ENCODE measurements at places on chromosomes 5 and 9.
A peak's percentile ranks its signal among the peaks of the same experiment; 100 is the strongest.

GRCh38 chr5:133618141-133618540 is 5.8 kb upstream of the FSTL4 start:
- no peak for DNase-seq

DNA sequence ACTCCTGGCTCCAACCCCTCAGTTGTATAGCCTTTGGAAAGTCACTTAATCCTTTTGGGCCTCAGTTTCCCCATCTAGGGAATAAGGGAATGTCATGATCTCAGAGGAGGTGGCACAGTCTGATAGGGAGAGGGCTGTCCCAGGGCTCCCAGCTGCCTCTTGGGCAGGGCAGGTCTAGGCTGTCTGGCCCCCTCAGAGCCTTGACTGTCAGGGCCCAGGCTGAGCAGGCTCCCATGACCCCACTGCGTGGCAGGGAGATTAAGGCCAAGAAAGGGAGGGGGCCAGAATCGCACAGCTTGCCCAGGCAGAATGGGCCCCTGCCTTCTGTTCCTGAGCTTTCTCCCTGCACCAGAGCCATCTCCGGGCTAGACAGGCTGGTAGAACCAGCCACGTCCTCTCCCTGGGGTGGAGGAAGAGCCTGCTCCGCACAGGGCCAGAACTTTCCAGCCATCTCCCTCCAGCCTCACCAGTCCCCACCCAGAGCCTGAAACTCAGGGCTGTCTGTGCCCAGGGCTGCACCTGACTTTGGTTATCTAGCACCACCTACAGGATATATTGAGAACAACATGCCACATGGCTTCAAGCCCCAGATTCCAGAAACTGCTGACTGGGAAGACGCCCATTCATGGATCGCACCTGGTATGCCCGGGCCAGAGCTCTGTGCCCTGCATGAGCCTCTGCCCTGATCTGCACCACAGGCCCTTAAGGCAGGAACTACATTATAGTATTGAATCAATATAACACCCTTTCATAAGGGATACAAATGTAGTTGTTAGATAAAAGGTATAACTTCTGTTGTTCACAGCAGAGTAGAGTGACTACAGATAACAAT is 32.1 kb downstream of the NAIF1 start:
- peak; percentile 65 for DNase-seq

- DNase-seq = no peak
These were observed 134.5 kb downstream of the DAB2IP start for GRCh38 chr9:121785673-121786542.

- no peak for DNase-seq
These were observed 91.2 kb downstream of the ANXA2R start for GRCh38 chr5:42948961-42949347.

- DNase-seq = no peak
These were observed 60.2 kb upstream of the DMAC1 start for GRCh38 chr9:7859701-7860334.

GRCh38 chr5:74954919-74955318 is 88.7 kb upstream of the FAM169A start:
- DNase-seq = peak; percentile 54

DNA sequence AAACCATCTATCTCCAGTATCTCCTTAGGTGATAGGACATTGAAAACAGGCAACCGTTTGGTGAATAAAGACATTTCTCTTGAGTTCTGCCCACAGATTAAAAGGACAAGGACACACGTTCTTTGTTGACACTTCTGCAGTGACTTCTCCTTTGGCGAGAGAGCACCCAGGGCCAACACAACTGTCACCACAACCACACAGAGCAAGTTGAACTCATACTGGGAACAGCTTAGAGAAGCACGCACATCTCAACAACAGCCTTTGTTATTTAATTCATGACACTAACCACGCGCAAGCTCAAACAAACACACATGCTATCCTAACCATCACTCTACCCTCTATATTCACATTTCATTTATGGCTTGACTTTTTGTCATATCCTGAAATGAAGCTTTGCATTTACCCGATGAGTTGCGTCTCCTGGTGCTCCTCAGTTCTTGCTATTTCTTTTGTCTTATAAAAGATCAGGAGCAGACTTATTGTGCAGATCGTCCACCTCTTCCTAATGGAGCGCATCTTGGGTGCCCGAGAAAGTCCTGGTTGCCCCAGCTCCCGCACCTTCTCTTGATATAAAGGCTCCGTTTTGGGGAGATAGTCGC is 543 bp downstream of the ST8SIA4 start:
- DNase-seq = no peak

GRCh38 chr5:54760182-54760935 is 225.0 kb downstream of the ESM1 start:
- peak; percentile 67 for DNase-seq

DNA sequence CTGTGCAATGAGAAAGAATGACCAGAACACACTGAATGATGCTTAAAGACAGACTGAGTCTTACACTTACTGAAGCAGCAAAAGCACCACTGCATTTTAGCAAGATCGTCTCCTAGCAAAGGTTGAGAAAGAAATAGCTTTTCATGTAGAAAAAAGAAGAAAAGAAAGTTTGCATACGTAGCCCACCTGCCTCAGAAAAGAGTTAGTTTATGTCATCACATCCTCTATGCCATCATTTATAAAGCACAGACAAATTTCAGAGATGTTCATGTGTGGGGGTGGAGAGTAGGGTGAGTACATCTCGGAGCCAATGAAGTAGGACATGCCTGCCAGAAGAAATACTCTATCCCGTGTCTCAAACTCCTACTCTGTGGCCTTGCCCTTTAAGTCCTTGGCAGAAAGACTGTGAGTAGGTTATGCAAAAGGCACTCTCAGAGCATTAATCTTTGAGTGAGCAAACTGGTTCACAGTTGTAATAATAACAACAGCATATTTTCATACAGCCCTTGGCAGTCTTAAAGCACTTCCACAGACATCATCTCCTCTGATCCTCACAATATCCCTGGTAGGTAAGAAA is 22.4 kb downstream of the NRG2 start:
- no peak for DNase-seq

- DNase-seq = no peak
These were observed 277.7 kb upstream of the PCSK5 start for GRCh38 chr9:75612754-75613153.

GRCh38 chr5:112604732-112605630 is 132.7 kb upstream of the APC start:
- DNase-seq = no peak

- no peak for DNase-seq
These were observed 9.0 kb upstream of the KIF2A start for GRCh38 chr5:62296998-62297397.

DNA sequence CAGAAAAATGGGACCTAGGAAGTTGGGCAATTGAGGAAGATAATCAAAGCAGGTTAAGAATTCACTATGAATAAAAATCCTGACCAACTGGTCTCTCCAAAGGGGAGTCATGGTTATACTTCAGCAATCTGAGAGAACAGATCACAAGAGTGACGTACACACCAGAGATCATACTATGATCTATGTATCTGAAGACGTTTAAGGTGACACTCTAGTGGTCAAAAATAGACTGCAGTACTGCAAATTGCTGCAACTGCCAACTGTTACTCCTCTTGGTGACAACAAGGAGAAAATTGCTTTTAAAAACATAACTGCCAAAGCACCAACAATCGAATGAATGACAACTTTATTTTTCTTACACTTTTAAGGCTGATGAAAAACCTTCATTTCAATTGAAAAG is 4.9 kb downstream of the AK6 start:
- DNase-seq = peak; percentile 20

DNA sequence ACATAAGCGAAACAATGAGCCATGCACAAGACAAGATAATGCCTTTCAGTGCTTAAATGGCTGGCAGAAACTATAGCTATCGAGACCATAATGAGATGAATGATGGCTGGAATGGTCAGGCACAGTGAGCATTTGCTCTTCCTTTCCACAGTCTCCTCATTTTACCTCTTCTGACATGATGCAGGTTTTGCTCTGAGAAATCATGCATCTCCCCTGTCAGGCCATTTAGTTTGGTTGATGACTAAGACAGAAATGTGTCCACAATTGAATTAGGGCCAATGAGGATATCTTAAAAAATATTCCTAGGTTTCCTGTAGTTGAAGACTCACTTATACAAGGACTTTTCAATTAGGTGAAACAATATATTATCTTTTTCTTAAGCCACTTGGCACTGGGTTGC is 475.1 kb downstream of the TMEM232 start:
- DNase-seq = no peak

- no peak for DNase-seq
These were observed 5.2 kb downstream of the WHRN start for GRCh38 chr9:114499941-114500696.

DNA sequence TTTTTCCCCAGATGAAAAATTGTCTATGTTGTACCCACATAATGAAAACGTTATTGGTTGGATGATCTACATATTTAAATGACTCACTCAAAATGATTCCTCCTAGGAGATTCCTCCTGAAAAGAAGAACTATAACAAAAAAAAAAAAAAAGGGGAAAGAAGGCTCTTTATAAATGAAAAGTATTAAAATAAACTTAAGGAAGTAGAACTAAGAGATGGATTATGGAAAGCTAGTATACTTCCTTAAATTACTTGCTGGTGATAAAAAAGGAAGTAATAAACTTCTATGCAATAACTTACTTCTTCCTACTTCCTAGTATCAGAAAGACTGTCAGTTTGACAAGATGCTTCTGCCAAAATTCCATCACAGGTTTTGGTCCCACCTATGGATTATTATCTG is 1087.7 kb downstream of the CDH12 start:
- no peak for DNase-seq

GRCh38 chr9:27771803-27772545 is 198.7 kb upstream of the C9orf72 start:
- DNase-seq = no peak

DNA sequence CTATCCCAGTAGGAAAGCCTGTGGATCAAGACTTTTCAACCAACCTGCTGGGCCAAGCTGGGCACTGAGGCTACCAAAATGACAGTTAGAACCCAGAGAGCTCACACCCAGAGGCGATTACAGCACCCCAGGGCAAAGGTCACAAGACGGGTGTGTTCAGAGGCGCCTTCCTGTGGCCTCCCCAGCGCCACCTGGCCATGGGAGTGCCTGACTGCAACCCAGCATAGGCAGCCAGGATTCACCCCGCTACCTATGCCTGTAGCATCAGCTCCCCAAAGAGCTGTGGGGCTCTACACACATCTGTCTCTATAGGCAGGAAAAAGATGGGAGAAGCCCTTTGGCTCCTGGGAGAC is 33.5 kb downstream of the PDGFRB start:
- DNase-seq = no peak

- DNase-seq = peak; percentile 12
These were observed 261.6 kb downstream of the GLIS3 start for GRCh38 chr9:4038182-4038723.

- DNase-seq = peak; percentile 26
These were observed 179.2 kb downstream of the RFK start for GRCh38 chr9:76215066-76215465.

GRCh38 chr9:125262294-125262991 is 817 bp downstream of the GAPVD1 start:
- DNase-seq = peak; percentile 15

DNA sequence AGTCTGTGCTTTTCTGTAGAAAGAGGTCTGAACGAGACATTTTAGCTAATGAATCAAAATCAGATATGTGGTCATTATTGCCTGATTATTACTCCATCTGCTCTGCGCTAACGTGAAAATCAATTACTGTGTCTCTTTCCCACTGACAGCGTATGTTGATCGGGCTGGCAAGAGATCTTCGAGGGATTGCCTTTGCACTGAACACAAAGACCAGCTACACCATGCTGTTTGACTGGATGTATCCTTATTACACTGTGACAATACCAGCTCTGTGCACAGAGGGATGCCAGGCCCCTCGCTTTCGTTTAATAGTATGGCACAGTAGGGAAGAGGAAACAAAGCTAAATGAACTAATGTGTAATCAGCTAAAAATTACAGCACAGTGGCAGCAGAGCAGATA is 103.7 kb upstream of the TLX3 start:
- DNase-seq = no peak

GRCh38 chr5:95812074-95812471 is 10.5 kb downstream of the GLRX start:
- peak; percentile 64 for DNase-seq

- no peak for DNase-seq
These were observed 28.2 kb downstream of the SNX18 start for GRCh38 chr5:54545796-54546195.

DNA sequence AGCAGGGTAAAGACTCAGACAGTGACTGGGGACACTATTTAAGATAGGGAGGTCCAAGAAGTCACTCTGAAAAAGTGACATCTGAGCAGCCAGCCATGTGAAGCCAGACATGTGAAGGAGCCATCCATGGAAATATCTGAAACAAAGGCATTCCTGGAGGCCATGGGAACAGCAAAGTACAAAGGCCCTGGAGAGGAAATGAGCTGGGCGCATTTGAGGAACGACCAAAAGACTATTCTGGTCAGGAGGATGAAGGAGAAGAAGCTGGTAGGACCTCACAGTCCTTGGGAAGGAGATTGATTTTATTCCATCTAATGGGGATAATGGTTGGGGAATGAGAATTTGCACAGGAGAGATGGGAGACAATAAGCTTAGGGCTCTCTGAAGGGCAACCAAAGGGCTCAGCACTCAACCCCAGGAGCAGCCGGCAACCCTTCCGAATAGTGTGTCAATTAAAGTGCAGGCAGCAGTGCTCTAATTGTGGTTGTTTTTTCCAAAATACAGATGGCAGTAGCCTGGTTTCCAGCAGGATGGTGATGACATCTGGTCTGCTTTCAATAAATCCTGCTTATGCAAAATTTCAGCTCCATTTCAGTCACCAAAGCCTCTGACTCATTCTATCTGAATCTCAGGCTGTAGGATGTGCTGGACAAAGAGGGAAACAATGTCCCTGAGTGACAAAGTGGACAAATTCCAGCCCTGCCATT is 26.7 kb downstream of the FOXI1 start:
- DNase-seq = peak; percentile 55

DNA sequence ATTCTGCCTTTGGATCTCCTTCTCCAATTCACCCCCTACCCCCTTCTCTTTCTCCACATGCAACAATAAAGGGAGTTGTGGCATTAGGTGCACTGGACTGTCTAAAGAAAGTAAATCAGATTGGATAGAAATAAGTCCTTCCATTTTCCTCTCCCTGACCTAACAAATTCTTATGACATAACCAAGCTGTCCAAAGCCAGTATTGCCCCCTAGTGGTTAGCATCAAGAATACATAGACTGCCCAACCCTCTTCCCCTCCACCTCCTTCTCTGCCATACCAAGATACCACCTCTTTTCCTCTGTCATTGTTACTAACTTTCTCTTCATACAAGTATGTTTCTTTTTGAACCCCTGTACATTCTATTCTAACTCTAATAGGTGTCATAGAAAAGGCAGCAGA is 45.7 kb downstream of the PPARGC1B start:
- peak; percentile 37 for DNase-seq

- no peak for DNase-seq
These were observed 758.3 kb downstream of the DNAH5 start for GRCh38 chr5:13186177-13186576.

Data from HFFc6 (cell line).